Mononuclear cell (primary cell): ENCODE measurements at places on chromosomes 3 and 15. TPM values are rescaled to one million over a fixed set of nuclear protein-coding genes. Genes with fewer than 3 reads are reported as not detected.

Gene ADGRG7
- total RNA-seq = not detected

Gene GRIP2
- total RNA-seq = not detected

Gene SHC4
- total RNA-seq = 0.10 TPM

Gene UBAP1L
- 2.5 TPM for total RNA-seq

Gene MEX3B
- 1.3 TPM for total RNA-seq

Gene RARRES1
- total RNA-seq = not detected

Gene GNAT1
- not detected for total RNA-seq

Gene TMEM42
- 3.7 TPM for total RNA-seq

Gene GRAMD2A
- total RNA-seq = not detected

Gene TNIK
- 49.8 TPM for total RNA-seq

Gene SCN11A
- total RNA-seq = under 0.01 TPM

Gene RETNLB
- total RNA-seq = not detected

Gene NEK4
- 12.3 TPM for total RNA-seq

Gene LSAMP
- not detected for total RNA-seq

Gene MME
- total RNA-seq = 1.7 TPM

Gene HESX1
- total RNA-seq = 0.52 TPM

Gene MPI
- 26.0 TPM for total RNA-seq

Gene TMIE
- total RNA-seq = 0.31 TPM

Gene ASB14
- total RNA-seq = 0.10 TPM

Gene C3orf49
- not detected for total RNA-seq

Gene ECT2
- 4.1 TPM for total RNA-seq

Gene TM6SF1
- total RNA-seq = 5.6 TPM

Gene SEMA3G
- total RNA-seq = 0.31 TPM

Gene TERC
- total RNA-seq = 382 TPM

Gene TLR9
- 0.21 TPM for total RNA-seq
